Stimulated activated naive CD4-positive, alpha-beta T cell treated with Interleukin-2 at 50 U/mL for 16 hours (primary cell): ENCODE measurements at places on chromosomes 11 and 22.

DNA sequence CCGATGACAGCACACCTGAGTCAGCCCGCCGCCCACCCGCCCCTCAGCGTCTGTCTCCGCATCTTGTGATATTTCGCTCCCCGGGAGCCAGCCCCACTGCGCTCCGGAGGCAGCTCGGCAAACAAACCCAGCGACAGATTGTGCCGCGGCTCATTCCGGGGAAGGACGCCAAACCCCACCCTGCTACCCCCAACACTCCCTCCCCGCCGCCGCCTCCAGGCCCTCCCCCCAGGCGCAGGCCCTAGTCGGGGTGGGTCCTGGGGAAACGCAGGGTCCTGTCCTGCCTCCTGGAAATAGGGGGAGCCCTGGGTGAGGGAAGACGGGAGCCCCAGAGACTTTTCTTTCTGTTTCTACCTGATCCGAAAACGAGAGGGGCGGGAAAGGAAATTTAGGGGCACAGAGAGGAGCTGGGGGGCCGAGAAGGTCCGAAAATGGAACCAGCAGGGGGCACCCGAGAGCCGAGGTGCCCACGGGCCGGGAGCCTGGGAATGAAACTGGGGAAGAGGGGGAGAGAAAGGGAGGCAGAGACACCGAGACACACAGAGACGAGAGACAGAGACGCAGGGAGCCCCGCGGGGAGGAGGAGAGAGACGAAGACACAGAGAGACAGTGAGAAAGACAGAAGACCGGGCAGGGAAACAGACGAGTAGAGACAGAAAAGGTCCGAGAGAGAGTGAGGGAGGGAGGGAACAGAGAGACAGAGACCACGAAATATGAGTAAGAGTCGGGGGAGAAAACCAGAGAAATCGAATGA lies 1.7 kb upstream of the RTN4RL2 start:
- DNase-seq: peak; percentile 62

GRCh38 chr11:9815486-9816136 lies 151.7 kb downstream of the SWAP70 start:
- no peak for DNase-seq

GRCh38 chr22:36514766-36515165 lies 7.9 kb upstream of the FOXRED2 start:
- DNase-seq: no peak

GRCh38 chr11:15764948-15765347 lies 591.4 kb downstream of the SOX6 start:
- no peak for DNase-seq

DNA sequence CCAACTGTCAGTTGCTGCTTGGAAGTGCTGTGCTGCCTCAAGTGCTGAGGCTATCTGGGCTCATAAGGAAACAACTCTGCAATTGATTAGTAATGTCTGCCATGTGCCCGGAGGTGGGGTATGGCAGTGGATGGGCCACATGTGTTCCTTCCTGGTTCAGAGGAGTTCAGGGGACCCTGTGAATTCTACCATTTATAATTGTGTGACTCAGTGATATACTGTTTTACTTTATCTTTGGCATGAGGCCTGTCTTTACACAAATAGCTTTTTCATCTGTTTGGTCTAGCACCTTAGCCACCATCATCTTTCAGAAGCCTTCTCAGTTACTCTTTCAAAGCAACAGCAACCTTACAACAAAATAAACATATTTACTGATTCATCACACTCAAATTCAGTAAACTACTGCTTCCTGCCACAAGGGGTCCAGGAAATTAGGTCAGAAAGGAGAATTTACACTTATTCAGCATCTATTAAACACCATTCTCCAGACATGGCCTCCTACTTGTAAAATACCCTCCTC lies 20.9 kb downstream of the DKK3 start:
- no peak for DNase-seq

- peak; percentile 35 for DNase-seq
These were observed 57.7 kb upstream of the DRD2 start for GRCh38 chr11:113532697-113533424.

DNA sequence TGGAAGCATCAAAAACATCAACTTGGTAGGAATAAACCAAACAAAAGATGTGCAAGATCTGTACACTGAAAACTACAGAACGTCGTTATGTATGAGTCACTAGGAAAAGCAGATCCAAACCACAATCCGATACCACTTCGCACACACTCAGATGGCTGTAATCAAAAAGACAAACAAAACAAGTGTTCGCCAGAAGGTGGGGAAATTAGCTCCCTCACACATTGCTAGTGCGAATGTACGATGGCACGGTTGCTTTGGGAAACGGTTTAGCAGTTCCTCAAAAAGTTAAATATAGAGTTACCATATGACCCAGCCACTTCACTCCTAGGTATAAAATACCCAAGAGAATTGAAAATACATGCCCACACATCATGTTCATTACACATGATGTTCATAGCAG lies 14.8 kb upstream of the CARD10 start:
- DNase-seq: peak; percentile 9

DNA sequence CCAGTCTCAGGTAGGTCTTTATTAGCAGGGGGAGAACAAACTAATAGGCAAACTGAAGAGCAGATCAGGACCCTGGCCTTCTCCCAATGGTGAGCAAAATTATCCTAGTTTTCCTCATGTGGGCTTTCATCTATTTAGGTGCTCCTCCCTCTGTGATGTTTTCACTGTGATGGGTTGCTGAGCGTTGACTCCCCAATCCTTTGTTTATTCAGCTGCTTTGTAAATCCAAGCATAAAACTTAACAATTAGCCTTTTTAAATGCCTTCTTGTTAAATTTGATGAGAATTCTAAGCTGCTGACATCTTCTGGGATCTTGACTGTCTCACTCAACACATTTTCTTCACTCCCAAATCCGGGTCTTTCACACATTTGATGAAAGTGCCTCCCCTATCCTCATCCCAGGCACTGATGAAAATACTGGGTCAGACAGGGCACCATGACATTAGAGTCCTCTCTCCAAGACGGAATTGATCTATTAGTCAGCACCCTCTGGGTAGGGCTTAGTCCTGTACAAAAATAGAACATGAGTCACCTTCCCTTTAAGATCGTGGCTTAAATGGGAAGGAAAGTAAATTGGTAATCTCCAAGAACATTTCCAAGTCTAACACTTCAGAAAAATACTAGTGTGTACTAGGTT lies 199.3 kb upstream of the ISX start:
- DNase-seq: no peak

GRCh38 chr11:2380807-2381350 lies 3.8 kb downstream of the CD81 start:
- DNase-seq: no peak

- no peak for DNase-seq
These were observed 6.8 kb upstream of the INSC start for GRCh38 chr11:15107730-15108515.

DNA sequence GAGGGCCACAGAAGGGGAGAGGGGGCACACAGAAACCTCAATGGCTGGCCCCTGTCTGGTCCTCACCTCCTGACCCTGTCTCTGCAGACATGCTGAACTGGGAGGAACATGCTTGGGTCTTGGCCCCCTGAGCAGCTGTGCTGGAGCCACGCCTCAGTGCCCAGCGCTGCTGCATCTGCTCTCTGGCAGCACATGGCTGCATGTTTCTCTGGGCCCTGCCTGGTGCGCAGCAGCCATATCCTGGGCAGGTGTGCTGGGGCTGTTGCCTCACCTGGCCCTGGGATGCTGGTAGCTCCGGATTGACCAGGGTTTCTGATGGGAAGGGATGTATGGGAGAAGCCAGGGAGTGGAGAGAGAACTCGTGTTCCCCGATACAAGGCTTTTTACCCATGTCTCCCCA lies 248.0 kb downstream of the ST3GAL4 start:
- DNase-seq: no peak

- DNase-seq: no peak
These were observed 18.8 kb downstream of the IL17REL start for GRCh38 chr22:49993649-49994360.

- no peak for DNase-seq
These were observed 6.5 kb upstream of the CYB5R3 start for GRCh38 chr22:42655693-42656092.

DNA sequence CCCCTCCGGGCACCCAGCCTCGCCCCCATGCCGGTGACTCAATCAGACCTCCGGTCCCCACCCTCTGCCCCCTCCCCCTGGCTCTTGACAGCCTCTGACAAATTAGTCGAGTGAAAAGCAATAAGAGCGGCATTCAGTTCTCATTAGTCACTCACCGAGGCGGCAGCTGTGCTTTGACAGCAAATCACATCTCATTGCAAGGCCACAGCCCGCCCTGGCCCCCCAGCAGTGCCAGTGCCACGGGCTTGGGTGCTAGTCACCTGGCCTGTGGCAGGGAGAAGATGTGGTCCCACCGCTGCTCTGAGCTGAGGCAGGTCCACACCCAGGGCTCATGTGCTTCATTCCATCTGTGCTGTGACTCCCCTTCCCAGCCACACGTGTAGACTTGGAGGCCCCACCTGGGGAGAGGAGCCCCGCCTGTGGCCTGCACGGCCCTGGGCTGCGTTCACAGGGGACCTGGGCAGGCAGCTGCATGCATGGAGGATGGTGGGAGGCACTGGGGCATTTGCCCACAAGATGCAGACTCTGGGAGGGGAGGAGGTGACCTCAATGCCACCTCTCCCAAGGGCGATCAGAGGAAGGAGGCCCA lies 7.4 kb upstream of the TH start:
- no peak for DNase-seq

GRCh38 chr22:41364955-41365354 lies 16.8 kb upstream of the TEF start:
- no peak for DNase-seq

DNA sequence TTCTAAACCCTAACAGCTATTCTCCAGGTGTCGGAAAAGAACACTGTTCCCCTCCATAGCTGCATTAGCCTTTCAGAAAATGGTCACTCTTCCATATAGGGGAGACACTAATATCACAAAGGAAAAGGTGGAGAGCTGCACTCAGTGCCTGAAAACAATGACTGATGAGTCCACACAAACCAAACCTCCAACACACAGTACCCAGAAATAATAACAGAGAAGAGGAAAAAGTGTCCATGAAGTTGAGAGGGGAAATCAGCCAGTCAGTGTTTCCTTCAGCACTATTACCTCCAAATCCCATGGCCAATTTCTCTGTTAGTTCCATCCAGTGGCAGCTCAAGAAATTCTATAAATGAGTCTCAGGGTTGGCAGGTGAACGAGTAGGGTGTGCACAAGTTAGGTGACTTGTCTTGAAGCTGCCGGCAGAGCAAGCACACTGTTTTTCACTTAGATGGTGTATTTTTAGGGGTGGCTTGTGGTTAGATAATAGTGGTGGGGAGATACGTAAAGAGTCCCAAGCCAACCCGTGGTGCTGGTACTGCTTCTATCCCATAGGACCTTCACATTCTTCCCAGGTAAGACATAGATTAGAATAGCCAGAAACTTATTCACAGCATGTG lies 84.5 kb upstream of the CHRM4 start:
- DNase-seq: no peak

- DNase-seq: no peak
These were observed 41.7 kb upstream of the NUP160 start for GRCh38 chr11:47889714-47890441.

- DNase-seq: no peak
These were observed 303.9 kb downstream of the CASP12 start for GRCh38 chr11:104594228-104594958.

- no peak for DNase-seq
These were observed 45.1 kb upstream of the LMO2 start for GRCh38 chr11:33936725-33937604.

GRCh38 chr22:17785185-17786184 lies 11.2 kb upstream of the BID start:
- DNase-seq: peak; percentile 63

DNA sequence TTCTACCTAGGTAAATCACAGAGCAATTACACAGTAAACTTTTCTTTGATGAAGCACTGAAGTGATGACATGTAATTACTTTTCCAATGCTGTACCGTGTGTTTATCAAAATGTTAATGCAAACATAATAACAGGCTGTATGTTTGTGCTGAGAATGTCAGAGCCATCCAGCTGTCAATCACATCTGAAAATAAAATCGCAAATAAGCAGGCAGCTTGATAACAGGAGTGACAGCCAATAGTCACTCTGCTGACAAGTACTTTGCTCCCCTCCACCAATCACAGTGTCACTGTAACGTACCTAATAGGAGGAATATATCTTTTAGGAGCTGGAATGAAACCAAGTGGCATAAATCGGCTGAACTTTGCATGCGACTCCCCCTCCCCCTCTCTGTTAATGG lies 119.7 kb downstream of the KIRREL3 start:
- no peak for DNase-seq

- no peak for DNase-seq
These were observed 1.9 kb downstream of the NUMA1 start for GRCh38 chr11:72078477-72078876.

DNA sequence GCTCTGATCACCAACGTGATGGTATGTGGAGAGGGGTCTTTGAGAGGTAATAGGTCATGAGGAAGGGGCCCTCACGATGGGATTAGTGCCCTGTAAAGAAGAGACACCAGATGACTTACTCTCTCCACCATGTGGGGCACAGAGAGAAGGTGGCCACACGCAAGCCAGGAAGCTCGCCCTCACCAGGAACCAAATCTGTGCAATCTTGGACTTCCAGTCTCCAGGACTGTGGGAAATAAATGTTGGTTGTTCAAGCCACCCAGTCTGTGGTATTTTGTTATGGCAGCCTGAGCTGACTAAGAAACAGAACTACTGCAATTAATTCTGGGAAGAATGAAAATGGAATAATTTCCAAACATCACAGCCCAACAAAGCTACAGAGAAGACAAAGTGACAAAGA lies 117.5 kb downstream of the SNX19 start:
- DNase-seq: no peak

DNA sequence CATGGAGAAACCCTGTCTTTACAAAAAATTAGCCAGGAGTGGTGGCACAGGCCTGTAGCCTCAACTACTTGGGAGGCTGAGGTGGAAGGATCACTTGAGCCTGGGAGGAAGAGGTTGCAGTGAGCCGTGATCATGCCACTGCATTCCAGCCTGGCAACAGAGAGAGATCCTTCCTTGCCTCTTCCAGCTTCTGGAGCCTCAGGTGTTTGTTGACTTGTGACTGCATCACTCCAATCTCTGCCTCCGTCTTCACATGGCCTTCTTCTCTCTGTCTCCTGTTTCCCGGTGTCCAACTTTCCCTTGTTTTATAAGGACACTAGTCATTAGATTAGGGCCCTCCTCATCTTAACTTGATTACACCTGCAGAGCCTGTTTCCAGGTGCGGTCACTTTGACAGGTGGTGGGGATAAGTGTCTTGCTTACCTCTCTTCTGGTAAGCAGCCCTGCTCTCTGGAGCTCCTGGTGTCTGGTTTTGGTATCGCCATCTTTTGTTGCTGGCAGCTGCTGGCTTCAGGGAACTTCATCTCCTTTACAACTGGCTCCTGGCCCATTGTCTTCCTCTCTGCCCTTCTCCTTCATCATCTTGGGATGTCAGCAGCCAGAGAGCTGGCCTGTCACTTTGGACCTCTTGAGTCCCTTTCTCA lies 8.2 kb upstream of the USP2 start:
- DNase-seq: no peak

GRCh38 chr11:133070021-133070713 lies 462.1 kb downstream of the OPCML start:
- DNase-seq: no peak

DNA sequence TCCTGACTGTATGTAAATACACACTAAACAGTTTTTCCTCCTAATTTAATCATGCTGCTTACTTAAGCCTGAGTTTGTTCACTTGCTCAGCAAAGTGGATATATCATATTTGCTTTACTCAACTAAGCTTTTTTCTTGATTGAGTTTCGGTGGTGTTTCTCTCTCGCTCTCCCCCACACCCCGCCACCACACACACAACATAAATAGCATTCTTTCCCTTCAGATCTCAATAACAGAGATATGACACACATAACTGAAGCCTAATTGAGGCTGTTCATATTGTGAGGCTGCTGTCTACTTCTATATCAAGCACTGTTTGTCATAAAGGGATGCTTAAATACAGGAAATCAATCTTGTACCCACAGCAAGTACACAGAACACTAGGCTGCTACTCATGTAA lies 364.9 kb downstream of the FAT3 start:
- DNase-seq: no peak
